Activated CD4-positive, alpha-beta T cell treated with anti-CD3 and anti-CD28 coated beads, Interleukin-10, Interleukin-2, amounts not matched to agents 100 ng/mL and 50 ng/mL, durations not matched to agents 16 hours and 8 hours (primary cell): ENCODE measurements at places on chromosomes 16 and 17.

DNA sequence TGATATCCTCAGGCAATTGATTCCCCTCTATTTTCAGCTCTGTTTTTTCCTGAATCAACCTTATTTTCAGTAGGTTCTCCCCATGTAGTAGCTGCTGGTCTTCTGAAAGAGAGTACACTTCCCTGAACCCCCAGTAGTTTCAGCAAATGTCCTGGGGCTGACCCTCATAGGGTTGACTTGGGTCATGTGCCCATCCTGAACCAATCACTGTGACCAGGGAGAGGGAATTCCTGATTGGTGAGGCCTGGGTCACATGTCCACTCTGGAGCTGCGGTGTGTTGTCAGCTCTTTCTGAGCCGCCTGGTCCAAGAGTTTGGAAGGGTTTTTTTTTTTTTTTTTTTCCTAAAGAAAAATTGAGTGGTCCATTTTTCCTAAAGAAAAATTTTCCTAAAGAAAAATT is 8.3 kb upstream of the ZKSCAN2 start:
- no peak for DNase-seq

DNA sequence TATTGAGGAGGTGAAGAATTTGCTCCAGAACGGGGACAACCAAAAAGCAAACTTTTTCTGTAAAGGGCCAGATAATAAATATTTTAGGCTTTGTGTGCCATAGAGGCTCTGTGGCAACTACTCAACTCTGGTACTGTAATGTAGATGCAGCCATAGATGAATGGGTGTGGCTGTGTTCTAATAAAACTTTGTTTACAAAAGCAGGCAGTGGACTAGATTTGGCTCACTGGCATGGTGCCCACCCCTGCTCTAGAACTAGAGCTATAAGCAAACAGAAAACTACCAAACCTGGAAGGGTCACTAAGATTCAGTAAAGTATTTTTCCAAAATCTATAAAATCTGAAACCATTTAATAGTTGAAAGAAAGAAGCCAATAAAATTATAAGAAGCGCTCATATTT is 24.6 kb upstream of the SMURF2 start:
- DNase-seq: no peak

DNA sequence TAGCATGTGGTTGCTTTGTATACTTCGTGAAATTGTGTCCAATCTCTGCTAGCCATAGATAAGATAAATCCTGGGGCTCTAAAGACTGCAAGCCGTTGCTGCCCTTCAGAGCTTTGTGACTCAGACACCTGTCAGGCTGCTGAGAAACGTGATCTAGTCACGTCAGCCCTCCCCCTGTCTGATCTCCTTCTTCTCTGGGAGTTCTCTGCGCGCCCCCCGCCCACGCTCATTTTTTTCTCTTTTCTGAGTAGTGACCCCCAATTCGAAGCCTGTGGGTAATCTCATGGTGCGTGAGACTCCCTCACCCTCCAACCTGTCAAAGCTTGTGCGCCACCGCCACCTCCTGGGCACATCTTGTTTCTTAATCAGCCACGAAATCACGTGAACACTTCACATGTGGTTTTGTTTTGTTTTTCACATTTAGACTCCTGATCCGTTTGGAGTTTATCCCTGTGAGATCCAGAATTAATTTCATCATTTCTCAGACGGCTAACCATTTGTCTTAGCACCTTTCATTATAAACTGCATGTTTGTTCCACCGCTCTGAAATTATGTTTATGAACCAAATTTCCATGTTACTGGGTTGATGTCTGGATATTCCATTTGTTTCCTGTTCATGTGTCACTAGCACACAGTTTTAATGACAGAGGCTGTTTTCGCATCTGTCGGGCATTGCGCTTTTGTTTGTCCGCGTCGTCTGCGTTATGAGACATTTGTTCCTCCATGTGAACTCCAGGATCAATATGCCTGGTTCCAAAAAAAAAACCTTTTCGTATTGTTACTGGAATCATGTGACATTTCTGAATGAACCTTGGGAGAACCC is 977 bp upstream of the ZNF778 start:
- peak; percentile 79 for DNase-seq

GRCh38 chr16:88722784-88723506 is 16.6 kb downstream of the CTU2 start:
- DNase-seq: no peak

GRCh38 chr17:13698832-13699231 is 97.1 kb upstream of the HS3ST3A1 start:
- no peak for DNase-seq

DNA sequence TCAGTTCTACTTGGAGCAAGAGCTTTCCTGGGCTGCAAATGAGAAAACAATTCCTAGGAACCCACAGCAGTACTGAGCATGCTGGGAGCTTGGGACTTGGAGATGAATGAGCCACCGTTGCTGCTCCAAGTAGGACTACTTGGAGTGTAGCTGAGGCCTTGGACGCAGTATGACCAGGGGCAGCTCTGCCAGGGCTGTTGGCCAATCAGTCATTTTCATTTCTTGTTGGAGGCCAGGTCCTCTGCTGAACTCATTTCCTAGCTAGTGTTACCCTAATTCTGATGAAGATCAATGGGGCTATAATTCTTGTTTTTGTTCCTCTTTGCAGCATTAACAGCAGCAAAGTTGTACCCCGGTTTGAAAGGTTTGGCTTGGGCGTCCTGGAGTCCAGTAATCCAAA is 8.0 kb upstream of the LGALS9 start:
- no peak for DNase-seq

DNA sequence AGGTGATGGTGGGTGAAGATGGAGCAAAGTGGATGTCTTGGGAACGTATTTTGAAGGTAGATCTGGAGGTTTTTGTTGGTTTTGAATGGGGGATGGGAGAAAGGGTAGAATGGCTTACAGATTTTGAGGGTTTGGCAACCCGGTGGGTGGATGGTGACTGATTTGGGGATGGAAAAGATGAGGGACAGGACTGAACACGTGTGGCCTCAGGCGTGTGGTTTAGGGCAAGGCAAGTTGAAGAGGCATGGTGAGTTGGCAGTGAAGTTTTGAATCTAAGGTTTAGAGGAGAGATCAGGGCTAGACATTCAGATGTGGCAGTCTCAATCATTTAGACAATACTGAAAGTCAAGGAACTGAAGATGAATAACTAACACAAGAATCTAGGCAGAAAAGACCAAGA is 5.0 kb upstream of the DCTPP1 start:
- DNase-seq: peak; percentile 84

DNA sequence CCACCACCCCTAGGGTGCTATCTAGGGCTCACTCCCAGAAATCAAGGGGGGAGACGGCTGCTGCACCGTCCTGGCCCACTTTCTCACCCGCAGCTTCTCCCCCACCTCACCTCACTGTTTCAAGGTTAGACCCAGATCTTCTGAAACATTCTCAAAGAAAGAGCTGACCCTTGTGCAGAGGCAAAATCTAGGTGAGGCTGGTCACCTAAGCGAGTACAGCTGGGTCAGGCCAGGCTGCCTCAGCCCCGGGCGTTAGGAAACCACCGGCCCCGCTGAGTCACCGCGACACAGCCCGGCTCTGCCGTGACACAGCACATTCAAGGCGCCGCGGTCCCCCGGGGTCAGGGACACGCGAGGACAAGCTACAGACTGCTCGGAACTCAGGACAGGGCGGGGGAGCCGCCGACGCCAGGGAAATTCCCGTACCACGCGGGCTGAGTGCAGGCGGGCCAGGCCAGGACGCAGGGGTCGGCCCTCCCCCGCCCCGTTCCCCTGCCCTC is 27.1 kb downstream of the GNPTG start:
- DNase-seq: peak; percentile 79

GRCh38 chr16:87160234-87160636 is 157.0 kb downstream of the C16orf95 start:
- DNase-seq: no peak

GRCh38 chr17:39231591-39232551 is 6.1 kb upstream of the STAC2 start:
- DNase-seq: peak; percentile 46

DNA sequence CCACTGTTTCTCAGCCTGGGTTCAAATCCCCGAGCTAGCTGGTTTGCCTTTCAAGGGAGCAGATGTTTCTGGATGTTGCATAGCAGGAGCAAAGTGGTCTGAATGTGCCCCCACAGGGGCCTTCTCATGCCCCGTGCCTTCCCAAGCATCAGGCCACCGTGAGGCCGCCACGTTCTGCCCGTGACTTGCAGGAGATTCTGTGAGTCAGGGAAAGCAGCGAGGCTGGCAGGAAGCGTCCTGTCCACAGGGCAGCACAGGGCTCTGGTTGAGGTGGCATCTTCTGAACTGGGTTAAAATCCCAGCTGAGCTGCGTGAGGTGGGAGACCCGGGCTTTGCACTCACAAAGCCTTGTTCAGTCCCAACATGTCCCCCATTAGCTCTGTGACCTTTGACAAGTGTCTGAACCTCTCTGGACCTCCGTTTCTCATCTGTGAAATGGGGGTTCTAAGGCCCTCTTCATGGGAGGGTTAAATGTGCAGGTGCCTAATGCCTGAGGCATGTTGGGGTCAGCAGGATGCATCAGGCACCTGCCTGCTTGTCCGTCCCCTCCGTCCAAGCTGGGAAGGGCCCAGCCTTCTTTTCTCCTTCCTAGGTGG is 94.8 kb upstream of the PLCG2 start:
- DNase-seq: no peak

DNA sequence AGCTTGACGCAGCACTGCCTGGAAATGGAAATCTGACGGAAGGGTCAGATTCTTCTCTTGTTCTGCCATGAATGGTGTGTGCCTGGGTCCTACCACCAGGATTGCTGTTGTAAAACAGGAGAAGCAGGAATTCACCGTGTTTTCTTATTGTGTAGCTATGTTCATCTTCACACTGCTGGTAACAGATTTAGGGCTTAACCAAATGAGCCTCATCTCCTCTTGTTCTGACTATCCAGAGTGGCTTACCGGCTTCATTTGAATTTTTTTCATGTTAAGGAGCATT is 97.3 kb upstream of the CHMP6 start:
- DNase-seq: no peak

- no peak for DNase-seq
These were observed 73.2 kb downstream of the KNOP1 start for GRCh38 chr16:19644877-19645276.

DNA sequence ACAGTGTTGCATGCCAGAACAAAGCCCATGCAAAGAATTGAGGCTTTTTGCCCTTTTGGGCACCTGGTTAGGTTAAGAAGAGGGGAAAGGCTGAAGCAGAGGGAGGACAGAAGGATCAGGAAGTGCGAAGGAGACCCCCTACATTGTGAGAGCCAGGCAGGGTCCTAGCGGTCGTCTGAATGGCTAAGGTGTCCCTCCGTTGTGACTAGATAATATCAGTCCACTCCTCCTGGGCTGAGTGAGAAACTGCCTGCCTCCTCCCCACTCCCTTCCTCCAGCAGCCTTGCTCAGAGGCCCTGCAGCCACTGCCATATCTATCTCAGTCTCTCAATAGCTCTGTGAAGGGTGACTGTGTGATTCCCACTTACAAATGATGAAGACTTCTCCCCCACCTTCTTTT is 75.1 kb downstream of the WSB1 start:
- no peak for DNase-seq

DNA sequence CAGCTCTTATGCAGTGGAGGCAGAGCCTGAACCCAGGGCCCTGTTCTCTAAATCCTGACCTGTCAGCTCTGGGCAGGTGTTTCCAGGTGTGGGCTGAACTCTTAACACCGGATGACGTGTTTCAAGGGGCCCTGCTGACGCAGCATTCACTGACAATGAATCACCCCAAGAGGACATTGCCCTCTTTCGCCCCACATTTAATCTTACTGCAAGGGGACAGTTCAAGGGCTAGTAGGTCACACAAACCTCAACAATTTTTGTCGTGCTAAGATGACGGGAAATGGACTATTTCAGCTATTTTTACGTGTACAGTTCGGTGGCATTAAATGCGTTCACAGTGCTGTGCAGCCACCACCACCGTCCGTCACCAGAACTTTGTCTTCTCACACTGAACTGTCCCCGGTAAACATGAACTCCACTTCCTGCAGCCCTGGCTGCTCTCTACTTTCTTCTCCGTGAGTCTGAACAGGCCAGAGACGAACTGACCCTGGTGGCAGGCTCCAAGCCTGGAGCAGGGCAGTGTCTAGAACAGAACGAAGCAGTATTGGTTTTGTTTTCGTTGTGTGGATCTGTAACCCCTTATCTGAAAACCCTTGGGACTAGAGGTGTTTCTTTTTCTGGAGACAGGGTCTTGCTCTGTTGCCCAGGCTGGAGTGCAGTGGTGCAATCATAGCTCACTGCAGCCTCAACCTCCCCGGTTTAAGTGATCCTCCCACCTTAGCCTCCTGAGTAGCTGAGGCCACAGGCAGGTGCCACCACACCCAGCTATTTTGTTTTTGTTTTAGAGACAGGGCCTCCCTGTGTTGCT is 88.4 kb upstream of the CIBAR2 start:
- DNase-seq: no peak

DNA sequence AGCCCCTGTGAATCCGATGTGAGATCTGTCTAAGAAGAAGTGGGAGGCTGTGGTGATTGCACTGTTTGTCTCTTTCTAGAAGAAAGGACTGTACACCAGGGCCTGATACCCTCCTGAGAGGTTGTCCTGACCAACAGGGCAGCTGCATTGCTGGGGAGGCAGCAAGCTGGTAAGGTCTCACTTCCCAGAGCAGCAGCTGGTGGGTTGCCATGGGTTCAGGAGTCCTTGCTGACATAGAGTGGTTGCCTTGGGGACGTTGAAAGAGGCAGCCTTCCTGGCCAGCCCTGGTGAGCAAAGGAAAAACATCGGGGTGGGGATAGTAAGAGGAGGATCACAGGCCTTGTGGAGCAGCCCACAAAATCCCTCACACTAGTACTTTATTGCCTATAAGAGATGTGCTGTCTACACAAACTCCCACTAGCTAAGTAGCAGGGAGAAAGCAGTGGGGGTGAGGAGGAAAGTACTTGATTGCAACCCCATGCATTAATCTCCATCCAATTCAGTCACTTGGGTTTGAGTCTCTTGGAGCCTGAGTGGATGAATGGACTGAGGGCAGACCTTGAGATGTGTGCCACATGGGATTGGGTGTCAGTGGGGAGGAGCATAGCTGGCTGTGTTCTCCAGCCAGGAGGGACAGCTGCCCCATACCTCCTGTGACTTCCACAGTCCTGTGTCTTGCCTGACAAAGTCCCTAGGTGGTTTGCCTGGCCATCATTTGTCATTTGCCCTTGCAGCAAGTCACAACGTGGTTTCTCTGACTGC is 143.8 kb upstream of the RPL38 start:
- DNase-seq: no peak

- peak; percentile 40 for DNase-seq
These were observed 77.5 kb downstream of the CDK5R1 start for GRCh38 chr17:32564325-32564724.

- no peak for DNase-seq
These were observed 1053.4 kb upstream of the RBFOX1 start for GRCh38 chr16:6279286-6279685.

DNA sequence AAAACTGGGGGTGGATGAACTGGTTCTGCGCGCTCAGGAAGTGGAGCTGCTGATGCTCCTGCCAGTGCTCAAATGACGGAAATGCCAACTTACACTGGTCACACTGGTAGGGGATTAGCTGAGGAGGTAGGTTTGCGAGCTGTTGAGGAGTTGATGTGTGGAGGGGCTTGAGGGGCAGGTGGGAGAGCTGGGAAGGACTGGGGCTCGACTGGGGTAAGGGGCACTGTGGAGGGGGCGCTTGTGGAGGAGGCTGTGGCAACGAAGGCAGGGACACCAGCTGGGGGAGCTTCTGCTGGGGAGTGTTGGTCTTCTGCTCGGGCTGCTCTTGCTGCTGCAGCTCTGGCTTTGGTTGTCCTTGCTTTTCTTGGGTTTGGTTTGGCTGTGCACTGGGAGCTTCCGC is 252.9 kb downstream of the ZFHX3 start:
- DNase-seq: no peak
